ENCODE measurements at places on chromosomes 1 and 21. TPM values are rescaled to one million over a fixed set of nuclear protein-coding genes. Genes with fewer than 3 reads are reported as not detected.
A peak's percentile ranks its signal among the peaks of the same experiment; 100 is the strongest.

- DNase-seq, result no peak
Observed at GRCh38 chr1:204514828-204515227, 1.4 kb upstream of the MDM4 start.

DNA sequence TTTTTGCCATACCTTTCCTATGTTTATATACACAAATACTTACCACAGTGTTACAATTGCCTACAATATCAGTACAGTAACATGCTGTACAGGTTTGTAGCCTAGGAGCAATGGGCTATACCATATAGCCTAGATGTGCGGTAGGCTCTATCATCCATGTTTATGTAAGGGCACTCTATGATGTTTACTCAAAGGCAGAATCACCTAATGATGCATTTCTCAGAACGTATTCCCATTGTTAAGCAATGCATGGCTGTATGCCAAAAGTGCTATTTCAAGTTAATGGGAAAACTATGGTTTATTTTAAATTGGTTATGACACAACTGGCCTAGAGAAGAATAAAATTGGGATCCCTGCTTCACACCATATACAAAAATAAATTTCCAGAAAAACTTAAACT lies 36.9 kb upstream of the DISP1 start:
- no peak for DNase-seq

DNA sequence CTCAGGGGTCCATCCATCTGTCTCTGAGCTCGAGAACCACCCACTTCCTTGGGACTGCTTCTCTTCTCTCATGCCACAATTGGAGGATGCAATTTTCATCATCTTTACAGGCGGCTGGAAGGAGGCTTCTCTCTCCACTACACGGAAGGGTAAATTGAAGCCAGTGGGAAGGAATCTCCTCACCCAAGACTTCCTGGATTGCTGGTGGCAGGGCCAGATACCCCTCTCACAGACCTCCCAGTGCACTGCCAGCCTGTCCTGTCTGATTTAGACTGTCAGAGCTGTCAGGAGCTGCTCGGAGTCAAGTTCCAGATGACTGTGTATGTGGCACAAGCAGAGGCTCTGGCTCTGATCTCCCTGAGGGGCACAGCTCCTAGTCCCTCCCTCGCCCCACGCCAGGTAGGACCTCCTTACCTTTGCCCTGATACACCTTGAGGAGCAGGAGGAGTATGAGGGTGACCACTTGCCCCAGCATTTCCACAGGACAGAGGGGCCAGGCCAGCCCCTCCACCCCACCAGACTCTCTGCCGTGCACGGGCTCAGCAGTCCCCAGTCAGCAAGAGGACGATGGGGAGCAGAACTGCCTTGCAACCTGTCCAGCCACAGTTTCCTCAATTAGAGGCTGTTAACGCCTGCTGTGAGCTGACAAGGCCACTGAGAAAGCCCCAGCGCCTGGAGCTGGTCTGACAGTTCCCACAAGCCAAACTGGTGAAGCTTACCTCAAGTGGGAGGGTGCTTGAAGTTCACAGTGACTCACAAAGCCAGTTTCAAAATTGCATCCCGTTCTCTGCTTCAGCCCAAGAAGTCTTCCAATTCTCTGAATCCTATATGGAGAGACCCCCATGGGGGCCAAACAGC lies at the start of gene CD244:
Gene CD244, minus strand, starts transcription at position 685 of the 858 bp plus-strand sequence. Its CDS starts 210 bp downstream, at position 475.
- DNase-seq, result no peak

DNA sequence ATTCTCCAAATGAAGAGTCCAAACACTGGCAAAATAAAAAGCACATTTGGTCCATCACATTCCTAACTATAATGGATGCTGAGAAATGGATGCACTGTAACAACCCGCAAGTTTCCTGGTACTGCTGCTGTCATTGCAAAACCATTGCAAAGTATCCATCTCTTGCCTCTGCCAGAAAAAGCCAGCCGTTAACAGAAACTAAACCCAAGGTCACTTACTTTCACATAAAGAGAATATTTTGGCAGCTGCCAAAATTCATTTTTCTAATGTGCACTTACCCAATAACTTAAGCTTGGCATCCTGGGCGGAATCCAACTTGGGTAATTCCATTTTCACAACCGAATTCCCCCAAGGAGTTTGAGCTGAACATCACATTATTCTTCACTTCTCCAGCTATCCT lies 77.0 kb upstream of the LRRC8D start:
- DNase-seq, result no peak

GRCh38 chr1:179586107-179586823 lies 5.4 kb upstream of the TDRD5 start:
- peak; percentile 55 for DNase-seq

Gene HTR6
- 2.7 TPM for polyA plus RNA-seq

Measured in renal pelvis (tissue), 12 donors.